ENCODE measurements at places on chromosomes 3 and 15.

- no peak for DNase-seq
Measured at GRCh38 chr15:22902578-22902977, 64.1 kb downstream of the NIPA2 start.

DNA sequence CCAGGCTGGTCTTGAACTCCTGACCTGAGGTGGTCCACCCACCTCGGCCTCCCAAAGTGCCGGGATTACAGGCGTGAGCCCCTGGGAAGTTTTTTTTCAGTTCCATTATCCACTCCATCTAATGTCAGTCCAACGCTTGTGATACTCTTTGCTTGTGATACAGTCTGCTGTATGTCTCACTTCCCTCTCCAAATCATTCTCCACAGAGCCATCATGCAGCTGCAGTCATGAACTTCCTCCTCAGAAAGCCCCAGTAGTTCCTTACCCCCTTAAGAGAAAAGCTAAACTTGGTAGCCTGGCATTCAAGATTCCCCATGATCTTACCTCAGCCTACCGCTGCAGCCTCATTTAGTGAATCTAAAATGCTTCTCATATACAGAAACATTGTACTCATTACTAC is 2.3 kb downstream of the ARPC4 start:
- DNase-seq, result no peak

DNA sequence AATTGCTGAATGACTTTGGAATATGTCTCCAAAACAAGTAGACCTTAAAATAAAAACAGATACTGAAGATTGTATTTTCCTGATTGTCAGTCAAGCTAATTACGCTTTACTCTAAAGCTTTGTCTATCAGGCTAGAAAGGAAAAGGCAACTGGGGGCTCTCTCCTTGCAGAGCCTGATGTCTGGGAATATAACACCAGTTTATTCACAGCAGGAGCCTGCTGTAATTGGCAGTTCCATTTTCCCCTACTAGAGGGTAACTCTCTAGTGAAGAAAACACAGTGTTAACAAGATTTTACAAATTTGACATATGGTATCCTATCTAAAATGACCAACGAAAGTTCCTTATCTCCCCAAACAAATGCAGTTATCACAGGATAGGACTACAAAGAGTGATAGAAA is 158.8 kb downstream of the PDZRN3 start:
- no peak for DNase-seq

- no peak for DNase-seq
Measured at GRCh38 chr3:100150473-100150872, 36.2 kb upstream of the FILIP1L start.

DNA sequence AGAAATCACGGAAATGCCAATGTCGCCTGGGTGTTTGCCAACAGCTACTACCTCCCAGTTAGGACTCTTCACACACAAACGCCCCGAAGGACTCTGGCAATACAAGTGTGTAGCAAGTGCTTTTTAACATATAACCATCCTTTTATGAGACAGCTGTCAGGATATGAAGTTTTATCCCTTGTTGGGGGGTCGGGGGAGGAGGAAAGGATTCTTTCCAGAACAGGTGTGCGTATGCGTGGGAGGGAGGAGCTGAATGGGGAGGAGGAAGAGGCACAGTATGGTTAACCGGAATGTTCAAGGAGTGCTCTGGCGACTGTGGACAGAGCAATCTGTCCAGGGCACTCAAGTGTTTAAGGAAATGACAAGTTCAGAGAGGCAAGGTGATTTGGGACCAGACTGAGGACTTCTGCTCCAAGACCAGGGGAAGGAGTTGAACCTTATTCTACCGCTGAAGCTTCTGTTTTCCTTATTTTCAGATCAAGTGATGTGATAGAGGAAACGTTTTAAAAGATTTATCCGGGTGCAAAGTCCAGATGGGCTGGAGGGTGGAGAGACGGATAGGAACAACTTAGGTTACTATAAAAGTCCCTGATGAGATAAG is 1.3 kb downstream of the TSPAN3 start:
- DNase-seq, result no peak

DNA sequence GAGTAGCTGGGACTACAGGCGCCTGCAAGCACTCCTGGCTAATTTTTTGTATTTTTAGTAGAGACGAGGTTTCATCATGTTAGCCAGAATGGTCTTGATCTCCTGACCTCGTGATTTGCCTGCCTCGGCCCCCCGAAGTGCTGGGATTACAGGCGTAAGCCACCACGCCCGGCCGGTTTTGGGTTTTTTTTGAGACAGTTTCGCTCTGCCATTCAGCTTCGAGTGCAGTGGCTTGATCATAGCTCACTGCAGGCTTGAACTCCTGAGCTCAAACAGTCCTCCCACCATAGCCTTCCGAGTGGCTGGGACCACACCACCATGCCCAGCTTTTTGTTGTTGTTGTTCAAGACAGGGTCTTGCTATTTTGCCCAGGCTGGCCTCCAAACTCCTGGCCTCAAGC is 16.0 kb upstream of the SCAP start:
- DNase-seq, result no peak

DNA sequence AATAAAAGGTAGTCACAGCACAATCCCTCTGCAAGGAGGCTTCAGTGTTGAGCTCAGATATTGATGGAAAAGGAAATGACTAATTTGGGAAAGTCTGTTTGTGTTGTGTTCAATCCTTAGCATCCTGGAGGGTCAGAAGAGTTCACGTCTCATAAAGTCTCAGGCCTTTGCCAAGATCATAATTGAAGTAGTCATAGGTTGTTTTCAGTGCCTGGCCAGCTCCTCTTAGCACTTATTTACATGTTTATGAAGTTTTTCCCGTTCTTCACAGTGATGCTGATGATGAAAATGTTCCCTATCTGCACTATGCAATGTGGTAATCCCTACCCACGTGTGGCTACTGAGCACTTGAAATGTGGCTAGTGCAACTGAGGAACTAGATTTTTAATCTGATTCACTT is 61.6 kb upstream of the TGFBR2 start:
- peak; percentile 88 for DNase-seq

DNA sequence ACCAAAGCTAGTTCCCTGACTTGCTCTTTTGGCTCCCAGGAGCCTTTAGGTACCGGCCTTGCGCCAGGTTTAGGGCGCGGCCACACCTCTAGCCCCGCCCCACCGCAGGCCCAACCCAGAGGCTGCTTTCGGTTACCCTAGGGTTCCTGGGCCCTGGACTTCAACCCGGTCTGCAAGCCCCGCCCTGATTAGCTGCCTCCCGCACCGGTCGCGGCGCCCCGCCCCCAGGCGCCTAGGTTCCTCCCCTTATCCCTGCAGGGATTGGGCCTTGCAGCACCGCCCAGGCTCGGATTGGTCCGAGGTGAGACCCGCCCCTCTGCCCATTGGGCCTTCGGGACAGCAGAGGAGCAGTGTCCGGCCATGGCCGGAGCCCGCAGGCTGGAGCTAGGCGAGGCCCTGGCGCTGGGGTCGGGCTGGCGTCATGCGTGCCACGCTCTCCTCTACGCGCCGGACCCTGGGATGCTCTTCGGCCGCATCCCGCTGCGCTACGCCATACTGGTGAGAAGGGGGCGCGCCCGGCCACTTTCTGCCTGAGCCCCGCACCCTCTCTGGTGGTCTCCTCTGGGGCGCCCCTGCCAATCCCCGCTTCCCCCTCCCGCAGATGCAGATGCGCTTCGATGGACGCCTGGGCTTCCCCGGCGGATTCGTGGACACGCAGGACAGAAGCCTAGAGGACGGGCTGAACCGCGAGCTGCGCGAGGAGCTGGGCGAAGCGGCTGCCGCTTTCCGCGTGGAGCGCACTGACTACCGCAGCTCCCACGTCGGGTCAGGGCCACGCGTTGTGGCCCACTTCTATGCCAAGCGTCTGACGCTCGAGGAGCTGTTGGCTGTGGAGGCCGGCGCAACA is at the start of gene NUDT16:
NUDT16 (plus strand) TSS at position 330 of the 847 bp plus-strand sequence; CDS start at position 361, 31 bp downstream.
- DNase-seq, result peak; percentile 100

DNA sequence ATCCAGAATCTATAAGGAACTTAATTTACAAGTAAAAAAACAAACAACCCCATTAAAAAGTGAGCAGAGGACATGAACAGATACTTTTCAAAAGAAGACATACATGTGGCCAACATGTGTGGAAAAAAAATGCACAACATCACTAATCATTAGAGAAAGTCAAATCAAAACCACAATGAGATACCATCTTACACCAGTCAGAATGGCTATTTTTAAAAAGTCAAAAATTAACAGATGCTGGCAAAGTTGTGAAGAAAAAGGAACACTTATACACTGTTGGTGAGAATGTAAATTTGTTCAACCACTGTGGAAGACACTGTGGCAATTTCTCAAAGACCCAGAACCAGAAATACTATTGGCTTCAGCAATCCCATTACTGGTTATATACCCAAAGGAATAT is 830.0 kb upstream of the ALCAM start:
- no peak for DNase-seq

GRCh38 chr3:14553871-14554270 is 13.7 kb upstream of the GRIP2 start:
- no peak for DNase-seq

- DNase-seq, result peak; percentile 22
Measured at GRCh38 chr3:50388720-50389413, 29.5 kb upstream of the TMEM115 start.

DNA sequence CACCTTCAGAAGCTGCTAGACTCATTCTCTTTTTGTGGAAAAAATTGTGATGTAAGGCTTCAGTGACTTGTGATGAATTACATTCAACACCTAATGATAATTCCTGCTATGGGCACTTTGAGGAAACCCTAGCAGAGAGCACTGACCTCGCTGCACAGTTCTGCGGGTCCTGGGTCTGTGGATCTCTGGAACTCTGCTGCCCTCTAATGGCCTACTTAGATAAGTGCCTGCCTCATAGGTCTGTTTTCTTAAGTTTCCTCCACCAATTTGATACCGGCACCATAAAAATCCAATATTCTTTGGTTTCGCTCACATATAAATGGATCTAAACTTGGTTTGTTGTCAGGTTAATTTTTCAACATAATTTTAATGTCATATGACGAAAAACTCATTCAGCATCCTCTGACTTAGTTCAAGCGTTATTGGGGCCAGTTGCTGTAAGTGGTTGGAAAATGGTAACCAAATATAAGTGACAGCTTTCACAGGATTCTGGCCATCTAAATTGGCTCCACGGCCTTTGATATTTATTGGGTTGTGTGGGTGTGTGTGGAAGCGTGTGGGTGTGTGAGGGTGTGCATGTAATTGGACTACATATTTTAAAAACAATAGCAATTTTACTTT is 10.4 kb downstream of the SLITRK3 start:
- DNase-seq, result peak; percentile 55

DNA sequence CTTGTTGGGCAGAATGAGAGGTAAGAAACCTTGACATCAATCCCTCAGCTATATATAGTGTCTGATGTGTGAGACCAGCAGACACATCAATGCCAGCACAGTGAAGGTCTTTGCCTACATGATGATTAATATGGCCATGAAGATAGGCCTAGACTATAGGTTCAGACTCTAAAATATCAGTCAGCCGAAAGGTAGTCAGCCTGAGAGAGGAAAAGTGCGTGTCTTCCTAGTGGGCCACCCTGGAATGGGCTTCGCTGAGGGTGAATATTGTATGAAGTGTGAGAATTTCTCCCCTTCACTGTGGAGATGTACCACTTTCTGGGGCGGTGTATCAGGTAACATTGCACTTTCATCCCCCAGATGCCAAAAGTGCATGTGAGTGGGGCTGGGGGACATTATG is 33.0 kb upstream of the EPHB1 start:
- DNase-seq, result no peak

GRCh38 chr15:52408823-52409222 is 113.2 kb upstream of the MYO5C start:
- DNase-seq, result no peak
